ENCODE measurements at places on chromosomes 2 and 18.

DNA sequence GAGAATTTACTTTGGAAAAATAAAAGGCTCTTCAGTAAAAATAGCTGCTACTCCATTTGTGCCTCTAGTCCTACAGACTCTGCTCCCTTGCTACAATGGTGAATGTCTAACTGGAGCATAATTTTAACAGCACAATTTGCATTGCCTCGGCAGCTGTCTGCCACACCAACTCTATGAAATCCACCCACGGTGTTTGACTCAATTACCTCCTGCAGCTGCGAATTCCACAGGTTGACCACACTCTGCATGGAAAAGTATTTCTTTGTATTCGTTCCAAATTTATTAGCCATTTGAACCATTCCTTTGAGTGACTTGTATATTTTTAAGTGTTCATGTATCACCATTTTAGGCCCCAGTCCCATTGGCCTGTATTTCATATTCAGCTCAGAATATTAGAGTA lies 182.1 kb upstream of the CCDC68 start:
- DNase-seq, result no peak

GRCh38 chr2:120765678-120766469 lies 30.2 kb downstream of the GLI2 start:
- DNase-seq, result no peak

- DNase-seq, result no peak
These were observed 395.0 kb downstream of the LRRTM1 start for GRCh38 chr2:79909521-79909920.

DNA sequence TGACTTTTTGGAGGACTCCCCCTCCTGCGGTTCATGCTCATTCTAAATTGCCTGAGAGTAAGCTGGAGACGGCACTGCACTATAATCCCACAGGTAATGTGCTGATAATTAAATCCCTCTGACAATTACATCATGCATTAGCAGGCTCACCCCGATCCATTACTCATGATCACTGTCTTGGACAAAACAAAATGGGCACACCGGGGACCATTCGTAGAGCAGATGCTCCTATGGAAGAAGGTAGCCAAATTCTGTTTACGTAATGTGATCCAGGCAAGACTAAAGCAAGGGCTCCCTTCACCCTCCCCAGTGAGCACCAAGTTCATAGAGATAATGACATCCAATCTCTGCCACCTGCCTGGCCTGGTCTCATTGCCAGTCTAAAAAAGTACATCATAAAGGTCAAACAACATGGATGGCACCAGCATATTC lies 657.1 kb upstream of the SOX11 start:
- no peak for DNase-seq

DNA sequence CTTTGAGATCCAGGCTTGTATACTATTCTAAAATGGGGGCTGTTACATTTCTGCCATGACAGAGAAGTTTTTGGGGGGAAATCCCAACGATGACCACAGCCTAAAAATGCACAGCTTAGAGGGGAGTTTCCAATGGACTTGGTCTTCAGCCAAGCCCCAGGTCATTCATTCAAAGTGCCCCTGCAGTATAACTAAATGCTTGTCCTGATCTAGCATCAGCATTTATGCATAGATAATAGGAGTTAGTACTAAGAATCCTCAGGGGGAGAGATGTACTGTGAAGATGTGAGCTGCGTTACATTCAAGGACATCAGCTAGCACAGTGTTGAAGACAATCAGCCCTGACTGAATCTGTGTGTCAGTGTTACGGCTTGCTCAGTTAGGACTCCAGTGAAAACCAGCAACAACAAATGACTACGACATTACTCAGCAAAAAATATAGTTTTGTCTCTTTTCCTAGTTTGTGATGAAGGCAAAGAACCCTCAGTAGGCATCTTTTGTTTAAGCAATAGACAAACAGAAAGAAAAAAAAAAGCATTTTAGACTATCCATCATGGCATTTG lies 160.9 kb downstream of the ZEB2 start:
- DNase-seq, result no peak

GRCh38 chr2:234091883-234092282 lies 41.4 kb downstream of the SPP2 start:
- no peak for DNase-seq

DNA sequence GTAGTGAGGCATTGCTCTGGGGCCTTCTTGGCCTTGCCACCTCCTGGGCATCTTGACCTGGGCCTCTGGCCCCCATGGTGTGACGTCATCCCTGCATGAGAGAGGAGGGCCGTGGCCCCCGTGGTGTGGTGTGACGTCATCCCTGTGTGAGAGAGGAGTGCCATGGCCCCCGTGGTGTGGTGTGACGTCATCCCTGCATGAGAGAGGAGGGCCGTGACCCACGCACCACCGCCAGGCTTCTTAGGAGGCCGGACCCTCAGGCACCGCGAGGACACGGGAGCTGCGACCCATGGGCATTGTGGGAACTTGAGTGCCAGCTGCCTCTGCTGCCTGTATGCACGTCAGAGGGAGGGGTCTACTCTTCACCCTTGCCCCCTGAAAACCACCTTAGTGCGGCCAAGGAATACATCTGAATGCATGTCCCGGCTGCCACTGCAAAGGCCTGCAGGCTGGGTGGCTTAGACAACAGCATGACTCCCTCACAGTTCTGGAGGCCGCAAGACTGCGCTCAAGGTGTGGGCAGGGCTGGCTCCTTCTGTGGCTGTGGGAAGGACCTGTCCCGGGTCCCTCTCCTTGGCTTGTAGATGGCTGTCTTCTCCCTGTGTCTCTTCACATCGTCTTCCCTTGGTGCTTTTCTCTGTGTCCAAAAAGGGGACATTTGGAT lies 20.8 kb upstream of the OTOS start:
- no peak for DNase-seq

DNA sequence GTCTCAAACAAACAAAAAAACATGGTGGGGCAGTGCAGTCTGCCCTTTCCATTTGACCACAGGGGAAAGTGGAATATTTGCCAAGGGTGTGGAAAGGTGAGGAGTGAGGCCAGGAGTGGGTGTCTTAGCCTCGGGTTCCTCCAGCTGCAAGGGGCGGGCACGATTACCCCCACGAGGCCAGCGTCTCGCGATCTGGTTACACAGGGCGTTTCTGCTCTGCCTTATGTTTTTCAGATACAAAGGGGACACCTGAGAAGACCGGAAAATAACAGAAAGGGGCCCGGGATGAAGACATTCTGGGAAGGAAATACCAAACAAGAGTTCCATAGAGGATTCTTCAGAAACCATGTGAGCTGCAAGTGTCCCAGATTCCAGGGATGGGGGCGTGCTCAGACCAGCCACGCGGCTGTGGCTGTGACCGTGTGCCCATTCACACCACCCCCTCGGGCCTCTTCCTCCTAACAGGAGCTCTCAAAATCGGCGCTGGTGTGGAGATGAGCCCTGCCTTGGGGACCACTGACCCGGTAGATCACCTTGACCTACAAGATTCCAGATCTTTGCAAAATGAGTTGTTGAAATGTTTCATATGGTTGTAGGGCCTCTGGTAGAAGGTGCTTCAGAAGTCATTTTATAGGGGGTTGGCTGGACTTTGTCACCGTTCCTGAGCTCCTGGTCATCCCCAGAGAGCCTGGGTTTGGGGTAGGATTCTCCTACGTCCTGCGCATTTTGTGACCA lies 34.2 kb downstream of the FAM178B start:
- no peak for DNase-seq

DNA sequence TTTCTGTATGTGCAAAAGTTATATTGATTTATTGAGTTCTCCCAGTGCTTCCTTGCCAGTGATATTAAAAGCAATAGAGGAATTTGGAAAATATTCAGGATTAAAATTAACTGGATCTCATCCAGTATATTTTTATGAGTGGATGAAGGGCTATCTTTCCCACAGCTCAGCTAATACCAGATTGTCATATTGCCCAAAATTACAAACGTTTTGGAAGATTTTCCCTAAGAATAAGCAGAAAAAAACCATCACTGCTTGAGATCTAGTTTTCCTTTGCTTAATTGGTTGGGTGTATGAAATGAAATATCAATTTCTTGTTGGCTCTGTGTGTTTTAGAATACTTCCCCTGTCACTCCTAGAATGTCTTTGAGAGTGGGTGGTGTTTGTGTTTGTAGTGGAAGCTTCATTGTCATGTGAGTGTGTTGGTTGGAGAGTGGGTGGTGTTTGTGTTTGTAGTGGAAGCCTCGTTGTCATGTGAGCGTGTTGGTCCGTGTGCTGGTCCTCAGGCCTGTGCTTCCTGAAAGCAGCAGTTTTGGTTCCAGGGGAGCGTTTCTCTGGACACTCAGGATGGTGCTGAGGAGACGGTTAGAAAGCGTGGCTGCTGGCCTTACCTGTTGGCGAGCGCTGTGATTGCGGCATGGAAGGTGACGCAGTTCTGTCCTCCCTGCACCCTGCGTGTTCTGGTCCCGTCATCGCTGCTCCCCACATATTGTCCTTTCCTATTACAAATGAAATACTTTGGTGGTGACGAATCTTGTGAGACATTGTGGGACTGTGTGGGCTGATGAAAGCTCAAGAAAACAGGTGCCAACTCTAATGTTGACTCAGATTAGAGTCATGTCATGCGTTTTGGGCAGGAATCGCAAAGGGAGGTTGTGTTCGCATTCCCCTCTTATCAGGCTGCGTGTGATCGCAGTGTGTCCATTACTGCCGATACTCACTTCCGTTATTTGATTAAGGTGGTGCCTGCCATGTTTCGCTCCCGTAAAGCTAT lies 12.4 kb downstream of the ASB1 start:
- DNase-seq, result peak; percentile 14

Data from stimulated activated CD4-positive, alpha-beta T cell treated with anti-CD3 and anti-CD28 coated beads, Interleukin-1b, Interleukin-23, amount 100 ng/mL, for 4 hours (primary cell).